Activated naive CD8-positive, alpha-beta T cell treated with anti-CD3 and anti-CD28 coated beads for 36 hours (primary cell): ENCODE measurements at places on chromosomes 1 and 21.

- no peaks in the 10 kb centered on the region for H3K27me3 ChIP-seq
- H3K36me3 ChIP-seq: peaks cover 14% of the 10 kb centered on the region
- H3K4me1 ChIP-seq: peaks cover 1% of the 10 kb centered on the region
These were observed 7.1 kb upstream of the CLDN19 start for GRCh38 chr1:42747125-42747524.

- DNase-seq: no peak
- H3K4me1 ChIP-seq: no peaks in the 10 kb centered on the region
- H3K27ac ChIP-seq: no peak overlapping the region
- H3K27me3 ChIP-seq: peaks cover 10% of the 10 kb centered on the region
These were observed 136.3 kb upstream of the FMN2 start for GRCh38 chr1:239955431-239955830.

- no peak overlapping the region for H3K4me3 ChIP-seq
- no peaks in the 10 kb centered on the region for H3K27me3 ChIP-seq
These were observed 91.7 kb upstream of the IVNS1ABP start for GRCh38 chr1:185408700-185409270.

DNA sequence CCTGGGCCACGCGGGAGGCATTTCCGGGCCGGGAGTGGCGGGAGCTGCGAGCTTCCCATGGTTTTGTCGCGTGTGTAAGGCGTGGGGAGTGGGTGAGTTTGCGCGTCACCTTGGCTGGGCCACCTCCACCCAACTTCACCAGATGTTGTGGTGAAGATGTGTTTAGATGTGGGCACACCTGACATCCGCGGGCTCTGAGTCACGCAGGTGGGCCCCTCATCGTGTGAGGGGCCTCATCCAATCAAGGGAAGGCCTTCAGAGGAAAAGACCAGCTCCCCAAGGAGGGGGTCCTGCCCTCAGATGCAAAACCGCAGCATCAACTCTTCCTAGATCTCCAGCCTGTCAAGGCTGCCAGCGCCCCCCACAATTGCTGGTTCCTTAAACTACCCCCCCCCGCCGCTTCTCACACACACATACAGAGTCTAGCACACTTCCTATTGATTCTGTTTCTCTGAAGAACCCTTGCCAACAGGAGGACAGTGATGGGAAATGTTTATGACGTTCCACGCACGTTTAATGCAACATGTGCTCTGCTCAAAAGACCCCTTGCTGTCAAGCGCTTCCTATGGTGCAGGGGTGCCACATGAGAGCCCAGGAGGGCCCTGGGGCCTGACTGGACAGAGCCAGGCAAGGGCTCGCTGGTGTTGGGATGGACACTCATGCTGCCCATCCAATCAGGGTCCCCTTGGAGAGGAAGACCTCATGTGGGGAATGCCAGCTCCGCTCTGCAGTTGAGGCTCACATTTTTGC lies 11.9 kb downstream of the ACTRT2 start:
- no peaks in the 10 kb centered on the region for H3K36me3 ChIP-seq
- peak overlapping the region; percentile 62 for H3K27ac ChIP-seq
- no peaks in the 10 kb centered on the region for H3K27me3 ChIP-seq
- DNase-seq: peak; percentile 46
- peaks cover 12% of the 10 kb centered on the region for H3K4me1 ChIP-seq
- H3K4me3 ChIP-seq: no peak overlapping the region

DNA sequence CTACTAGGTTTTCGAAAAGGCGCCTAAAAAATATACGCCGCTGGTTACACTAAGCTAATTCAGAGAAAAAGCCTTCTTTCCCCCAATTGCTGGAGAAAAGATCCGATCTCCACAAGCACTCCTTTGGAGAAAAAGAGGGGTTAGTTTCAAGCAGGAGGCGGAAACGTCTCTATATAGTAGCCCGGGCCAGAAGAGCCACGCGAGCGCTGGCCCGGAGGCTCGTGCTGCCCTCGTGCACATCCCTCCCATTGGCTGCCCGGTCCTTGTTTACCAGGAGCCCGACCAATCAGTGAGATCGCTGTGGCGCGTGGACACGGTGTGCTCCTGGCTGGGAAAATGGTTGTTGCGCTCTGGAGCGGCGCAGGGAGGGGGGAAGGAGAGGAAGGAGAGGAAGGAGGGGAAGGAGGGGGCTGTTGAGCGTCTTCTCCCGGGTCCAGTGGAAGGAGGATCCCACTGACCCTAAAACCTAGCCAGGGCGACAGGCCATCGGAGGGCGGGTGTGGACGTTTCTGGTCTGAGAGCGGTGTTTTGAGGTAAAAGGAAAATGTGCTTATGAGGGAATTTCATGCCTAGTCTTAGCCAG lies at the start of gene TXNIP:
Gene TXNIP, minus strand, starts transcription at position 147 of the 583 bp plus-strand sequence. CDS start 313 bp downstream, outside the sequence.
- peaks cover 69% of the 10 kb centered on the region for H3K4me1 ChIP-seq
- H3K27ac ChIP-seq: peak within 1 kb of the TSS; percentile 99
- no peaks in the 10 kb centered on the region for H3K27me3 ChIP-seq
- peak; percentile 94 for DNase-seq
- H3K36me3 ChIP-seq: peaks cover 49% of the 10 kb centered on the region

GRCh38 chr1:22611530-22611947 lies 24.9 kb upstream of the C1QA start:
- peaks cover 53% of the 10 kb centered on the region for H3K27me3 ChIP-seq
- H3K27ac ChIP-seq: no peak overlapping the region
- H3K4me1 ChIP-seq: no peaks in the 10 kb centered on the region
- H3K36me3 ChIP-seq: no peaks in the 10 kb centered on the region
- DNase-seq: peak; percentile 14

DNA sequence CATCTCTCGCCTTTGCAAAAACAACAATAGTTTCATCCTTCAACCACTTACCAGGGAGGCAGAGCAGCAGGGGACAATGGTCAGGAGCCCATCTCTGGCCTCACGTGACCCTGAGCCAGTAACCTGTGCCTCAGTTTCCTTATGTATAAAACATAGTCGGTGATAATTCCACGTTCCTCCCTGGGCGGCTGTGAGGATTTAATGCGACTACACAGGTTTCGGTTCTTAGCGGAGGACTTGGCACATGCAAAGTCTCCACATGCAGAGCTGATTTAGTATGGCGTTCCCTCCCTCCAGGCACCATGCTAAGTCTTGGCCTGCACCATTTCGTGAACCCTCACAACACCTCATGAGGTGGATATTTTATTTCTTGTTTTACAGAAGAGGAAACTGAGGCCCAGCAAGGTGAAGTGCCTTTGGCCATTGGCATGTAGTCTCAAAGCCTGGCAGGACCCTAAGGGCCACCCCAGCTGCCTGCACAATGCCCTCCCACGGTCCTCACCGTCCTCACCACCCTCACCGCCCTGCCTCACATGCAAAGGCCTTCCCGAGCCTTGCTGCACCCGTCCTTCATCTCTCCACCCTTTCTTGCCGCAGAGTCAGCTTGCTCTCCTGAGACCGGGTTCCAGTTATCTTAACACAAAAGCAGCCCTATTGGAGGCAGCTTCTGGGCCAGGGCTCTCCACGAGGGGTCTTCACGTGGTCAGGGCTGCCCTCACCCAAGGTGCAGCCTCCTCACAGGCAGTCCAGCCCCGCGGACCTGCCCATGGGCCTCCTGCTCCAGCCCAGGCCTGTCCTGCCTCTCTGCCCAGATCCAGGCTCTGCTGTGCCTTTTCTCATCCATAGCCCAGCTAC lies 48.9 kb downstream of the SYF2 start:
- no peak overlapping the region for H3K27ac ChIP-seq
- H3K4me3 ChIP-seq: no peak overlapping the region
- H3K27me3 ChIP-seq: no peaks in the 10 kb centered on the region
- no peaks in the 10 kb centered on the region for H3K4me1 ChIP-seq
- no peak for DNase-seq
- no peaks in the 10 kb centered on the region for H3K36me3 ChIP-seq

DNA sequence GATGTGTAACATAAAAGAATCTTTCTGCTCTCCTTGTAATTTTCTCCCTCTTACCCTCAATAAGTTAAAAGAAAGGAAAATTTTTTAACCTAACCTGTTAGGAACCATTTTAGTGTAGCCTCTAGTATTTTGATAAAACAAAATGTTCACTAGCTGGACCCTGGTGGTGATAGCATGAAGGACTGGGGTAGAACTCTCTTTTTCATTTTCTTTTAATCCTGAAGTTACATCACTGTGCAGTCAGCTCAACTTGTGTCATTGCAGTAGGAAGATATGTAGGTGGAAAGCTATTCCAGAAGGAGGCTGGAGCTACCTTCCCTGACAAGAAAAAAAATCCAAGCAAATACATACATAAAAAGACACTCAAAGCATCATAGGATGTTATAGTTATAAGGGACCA lies 39.3 kb downstream of the NFIA start:
- H3K27me3 ChIP-seq: peaks cover 4% of the 10 kb centered on the region
- no peak overlapping the region for H3K4me3 ChIP-seq
- H3K4me1 ChIP-seq: peaks cover 3% of the 10 kb centered on the region
- no peaks in the 10 kb centered on the region for H3K36me3 ChIP-seq
- no peak for DNase-seq
- H3K27ac ChIP-seq: no peak overlapping the region

DNA sequence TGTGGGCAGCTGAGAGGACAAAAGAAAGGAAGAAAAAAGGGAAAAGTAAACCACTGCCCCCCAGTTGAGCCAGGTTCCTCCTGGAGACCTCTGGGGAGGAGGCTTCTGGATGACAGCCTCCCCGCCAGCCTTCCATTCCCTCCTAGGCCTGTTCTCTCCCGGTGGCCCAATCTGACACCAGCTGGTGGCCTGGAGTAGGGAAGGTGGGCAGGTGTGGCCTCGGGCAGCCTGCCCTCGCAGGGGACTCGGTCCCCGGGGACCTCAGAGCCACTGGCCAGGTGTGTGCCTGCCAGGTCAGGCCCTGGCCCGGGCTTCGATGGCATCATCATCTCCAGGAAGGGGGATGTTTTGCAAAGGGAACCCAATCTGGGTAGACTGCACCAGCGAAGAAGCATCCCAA lies 159.0 kb downstream of the CASZ1 start:
- no peak overlapping the region for H3K27ac ChIP-seq
- DNase-seq: no peak
- H3K4me3 ChIP-seq: no peak overlapping the region
- no peaks in the 10 kb centered on the region for H3K36me3 ChIP-seq

GRCh38 chr1:156241311-156241811 lies 623 bp upstream of the BGLAP start:
- H3K27ac ChIP-seq: no peak overlapping the region
- no peaks in the 10 kb centered on the region for H3K27me3 ChIP-seq
- peaks cover 17% of the 10 kb centered on the region for H3K36me3 ChIP-seq
- no peak overlapping the region for H3K4me3 ChIP-seq
- DNase-seq: no peak

GRCh38 chr1:84887261-84887934 lies 5.6 kb downstream of the LPAR3 start:
- H3K4me1 ChIP-seq: peaks cover 6% of the 10 kb centered on the region
- no peak for DNase-seq
- peaks cover 12% of the 10 kb centered on the region for H3K27me3 ChIP-seq
- H3K27ac ChIP-seq: no peak overlapping the region
- peaks cover 2% of the 10 kb centered on the region for H3K36me3 ChIP-seq

GRCh38 chr1:151837197-151837596 lies 2.4 kb downstream of the C2CD4D start:
- H3K27ac ChIP-seq: peak overlapping the region; percentile 89
- peaks cover 15% of the 10 kb centered on the region for H3K36me3 ChIP-seq
- H3K4me1 ChIP-seq: peaks cover 50% of the 10 kb centered on the region
- no peaks in the 10 kb centered on the region for H3K27me3 ChIP-seq

DNA sequence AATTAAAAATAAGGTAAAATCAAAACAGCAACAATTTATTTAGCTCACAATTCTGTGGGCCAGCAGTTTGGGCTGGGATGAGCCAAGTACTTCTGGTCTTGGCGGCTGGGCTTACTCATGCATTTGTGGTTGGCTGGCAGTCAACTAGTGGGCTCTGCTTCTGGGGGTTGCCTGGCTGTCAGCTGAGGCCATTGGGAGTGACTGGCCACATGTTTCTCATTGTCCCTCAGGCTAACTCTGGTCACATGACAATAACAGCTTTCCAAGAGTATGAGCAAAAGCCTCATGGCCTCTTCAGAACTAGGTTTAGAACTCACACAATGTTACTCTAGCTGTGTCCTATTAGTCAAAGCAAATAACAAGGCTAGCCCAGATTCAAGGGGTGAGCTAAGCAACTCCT lies 15.6 kb upstream of the CHIA start:
- H3K4me1 ChIP-seq: peaks cover 37% of the 10 kb centered on the region
- peaks cover 27% of the 10 kb centered on the region for H3K27me3 ChIP-seq
- peak overlapping the region; percentile 19 for H3K27ac ChIP-seq
- DNase-seq: peak; percentile 47

DNA sequence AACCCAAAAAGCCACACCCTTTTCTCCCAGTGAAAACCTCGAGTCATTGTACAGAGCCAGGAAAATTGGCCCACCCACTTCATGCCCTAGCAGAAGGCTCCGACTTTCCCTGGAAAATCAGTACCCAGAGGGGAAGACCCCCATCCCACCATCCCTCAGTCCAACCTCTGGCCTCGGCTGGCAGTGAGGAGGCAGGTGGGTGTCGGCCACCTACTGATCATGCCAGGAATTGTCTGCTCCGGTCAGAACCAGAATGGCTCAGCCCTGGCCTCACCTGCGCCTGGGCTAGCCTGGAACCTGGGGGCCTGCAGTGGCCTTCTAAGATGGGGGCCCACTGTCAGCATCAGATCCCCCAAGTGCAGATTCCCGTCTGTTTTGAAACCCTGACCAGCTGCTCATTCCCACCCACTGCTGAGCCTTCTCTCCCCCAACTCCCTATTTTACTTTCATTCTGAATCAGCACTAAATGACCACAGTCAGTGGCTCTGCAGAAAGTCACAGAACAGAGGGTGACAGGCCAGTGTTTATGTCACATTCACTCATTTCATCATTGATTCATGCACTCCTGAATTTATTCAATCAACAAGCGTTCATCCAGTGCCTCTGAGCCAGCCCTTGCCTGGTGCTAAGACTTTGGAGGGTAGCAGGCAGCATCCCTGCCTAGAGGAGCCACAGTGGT lies 3.0 kb upstream of the S100A9 start:
- H3K4me1 ChIP-seq: peaks cover 9% of the 10 kb centered on the region
- DNase-seq: no peak
- H3K36me3 ChIP-seq: no peaks in the 10 kb centered on the region
- H3K4me3 ChIP-seq: no peak overlapping the region

GRCh38 chr1:92483610-92484471 lies 2.9 kb downstream of the GFI1 start:
- H3K27ac ChIP-seq: peak overlapping the region; percentile 97
- peaks cover 55% of the 10 kb centered on the region for H3K36me3 ChIP-seq

DNA sequence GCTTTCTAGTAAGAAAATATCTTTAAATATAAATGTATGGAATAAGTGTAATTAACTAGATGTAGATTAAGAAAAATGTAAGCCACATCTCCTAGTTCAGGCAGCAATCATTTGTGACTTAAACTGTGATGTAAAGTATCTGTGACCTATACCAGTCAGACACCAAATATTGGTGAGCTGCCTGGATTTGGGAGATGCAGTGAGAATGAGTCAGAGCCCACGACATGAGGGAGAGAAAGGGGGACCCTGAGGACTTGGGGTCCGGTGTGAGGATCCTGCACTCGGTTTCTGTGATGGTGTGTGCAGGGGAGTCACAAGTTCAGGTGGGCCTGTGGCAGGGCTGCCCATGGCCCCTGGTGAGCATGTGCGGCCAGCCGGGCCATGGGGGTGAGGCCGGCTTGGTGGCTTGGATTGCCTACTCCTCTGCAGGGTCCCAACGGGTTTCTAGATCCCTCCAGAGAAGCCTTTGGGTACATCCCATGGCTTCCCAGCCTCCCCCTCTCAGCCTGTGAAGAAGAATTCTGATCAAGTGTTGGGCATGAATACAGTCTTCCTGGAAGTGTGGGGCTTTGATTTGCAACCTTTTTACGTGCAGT lies 19.0 kb upstream of the ABCG1 start:
- peak overlapping the region; percentile 82 for H3K27ac ChIP-seq
- no peaks in the 10 kb centered on the region for H3K36me3 ChIP-seq
- no peaks in the 10 kb centered on the region for H3K27me3 ChIP-seq
- H3K4me1 ChIP-seq: peaks cover 54% of the 10 kb centered on the region
